Left ventricle myocardium inferior (tissue), 1 donor: ENCODE measurements at places on chromosomes 2 and 18. TPM values are rescaled to one million over a fixed set of nuclear protein-coding genes. Genes with fewer than 3 reads are reported as not detected.

Gene SULT1C2
- total RNA-seq = 1.9 TPM

Gene B3GNT7
- total RNA-seq = 2.4 TPM

Gene NIF3L1
- total RNA-seq = 23.6 TPM

Gene IL36A
- not detected for total RNA-seq

Gene SEMA4F
- total RNA-seq = 2.9 TPM

Gene KLHL41
- 163 TPM for total RNA-seq

Gene PLGLB2
- 1.3 TPM for total RNA-seq

Gene CFC1
- total RNA-seq = not detected

Gene HDHD2
- 42.3 TPM for total RNA-seq

Gene GPR39
- not detected for total RNA-seq

Gene TMX3
- 26.3 TPM for total RNA-seq

Gene CROCC2
- total RNA-seq = not detected

Gene CXCR1
- total RNA-seq = 0.44 TPM

Gene IL36RN
- total RNA-seq = not detected

Gene CRYGD
- not detected for total RNA-seq

Gene MRPL44
- total RNA-seq = 39.9 TPM

Gene GKN2
- total RNA-seq = not detected
